RWPE2 (cell line): ENCODE measurements at places on chromosomes 4 and X.

DNA sequence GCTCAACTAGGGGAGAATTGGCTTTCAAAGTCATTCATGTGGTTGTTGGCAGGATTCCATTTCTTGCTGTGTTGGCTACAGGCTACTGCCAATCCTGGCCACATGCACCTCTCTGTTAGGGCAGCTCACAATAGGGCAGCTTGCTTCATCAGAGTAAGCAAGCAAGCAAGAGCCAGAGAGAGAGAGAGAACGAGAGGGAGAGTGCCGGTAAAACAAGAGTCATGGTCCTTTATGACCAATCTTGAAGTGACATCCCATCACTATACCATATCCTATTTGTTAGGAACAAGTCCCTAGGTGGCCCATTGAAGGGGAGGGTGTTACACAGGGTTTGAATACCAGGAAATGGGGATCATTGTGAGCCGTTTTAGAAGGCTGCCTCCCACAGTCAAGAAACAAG is 33.0 kb upstream of the TLR2 start:
- DNase-seq: no peak

DNA sequence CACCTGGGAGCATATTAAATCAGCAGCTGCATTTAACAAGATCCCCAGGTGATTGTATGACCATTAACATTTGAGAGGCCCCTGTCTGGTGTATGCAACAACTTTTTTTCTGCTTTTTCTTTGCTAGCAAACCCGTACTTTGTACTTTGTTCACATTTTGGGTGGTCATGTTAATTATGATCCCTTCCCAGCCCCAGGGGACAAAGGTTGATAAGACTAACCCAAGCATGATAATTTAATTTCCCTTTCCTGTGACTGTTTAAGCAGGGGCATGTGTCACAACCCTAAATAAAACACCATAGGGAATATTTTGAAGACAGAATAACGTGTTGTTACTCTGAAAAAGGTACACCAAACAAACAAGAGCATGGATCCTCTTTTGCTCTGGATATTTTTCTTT is 332.0 kb downstream of the PCDH18 start:
- no peak for DNase-seq

- no peak for DNase-seq
Observed at GRCh38 chrX:68199062-68199848, 234.0 kb downstream of the OPHN1 start.

- no peak for DNase-seq
Observed at GRCh38 chrX:133323431-133323830, 91.9 kb downstream of the GPC4 start.

GRCh38 chr4:176123710-176124407 is 58.2 kb downstream of the WDR17 start:
- DNase-seq: no peak

- DNase-seq: no peak
Observed at GRCh38 chr4:76896048-76896447, 1.9 kb downstream of the SOWAHB start.

GRCh38 chrX:136047969-136048368 is 62.7 kb downstream of the SLC9A6 start:
- no peak for DNase-seq

DNA sequence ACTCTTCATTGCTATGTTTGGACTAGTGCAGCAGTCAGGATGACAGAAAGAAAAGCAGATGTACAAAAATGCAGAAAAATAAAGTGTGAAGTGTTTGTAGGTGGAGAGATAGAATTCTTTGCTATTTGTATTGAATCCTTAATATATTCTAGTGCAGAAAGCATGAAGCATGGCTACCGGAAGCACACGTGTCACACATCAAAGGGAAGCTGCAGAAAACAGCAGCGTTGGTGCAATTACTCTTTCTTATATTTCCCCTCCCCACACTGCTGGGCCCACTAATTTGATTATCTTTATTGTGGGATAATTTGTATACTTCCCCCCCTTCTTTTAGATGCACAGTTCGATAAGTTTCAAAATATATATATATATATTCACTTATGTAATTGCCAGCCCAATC is 35.9 kb upstream of the TAPT1 start:
- no peak for DNase-seq

DNA sequence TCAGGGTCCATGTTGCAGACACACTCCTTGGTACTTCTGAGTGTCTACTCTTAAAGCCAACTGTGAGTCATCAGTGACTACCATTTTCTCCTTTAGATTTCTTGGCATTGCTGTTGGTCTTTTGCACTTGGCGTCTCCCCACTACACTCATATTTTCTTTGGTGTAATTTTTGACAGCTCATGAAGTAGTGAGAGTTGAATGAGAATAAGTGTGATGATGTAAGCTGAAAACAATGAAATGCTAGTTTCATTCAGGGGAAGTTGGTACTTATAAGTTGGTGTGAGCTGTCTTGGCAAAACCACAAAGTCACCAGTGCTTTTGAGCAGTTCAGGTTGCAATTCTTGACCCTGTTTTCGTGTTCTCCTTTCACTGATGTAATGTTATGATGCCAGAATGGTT is 142.9 kb upstream of the ARX start:
- no peak for DNase-seq

DNA sequence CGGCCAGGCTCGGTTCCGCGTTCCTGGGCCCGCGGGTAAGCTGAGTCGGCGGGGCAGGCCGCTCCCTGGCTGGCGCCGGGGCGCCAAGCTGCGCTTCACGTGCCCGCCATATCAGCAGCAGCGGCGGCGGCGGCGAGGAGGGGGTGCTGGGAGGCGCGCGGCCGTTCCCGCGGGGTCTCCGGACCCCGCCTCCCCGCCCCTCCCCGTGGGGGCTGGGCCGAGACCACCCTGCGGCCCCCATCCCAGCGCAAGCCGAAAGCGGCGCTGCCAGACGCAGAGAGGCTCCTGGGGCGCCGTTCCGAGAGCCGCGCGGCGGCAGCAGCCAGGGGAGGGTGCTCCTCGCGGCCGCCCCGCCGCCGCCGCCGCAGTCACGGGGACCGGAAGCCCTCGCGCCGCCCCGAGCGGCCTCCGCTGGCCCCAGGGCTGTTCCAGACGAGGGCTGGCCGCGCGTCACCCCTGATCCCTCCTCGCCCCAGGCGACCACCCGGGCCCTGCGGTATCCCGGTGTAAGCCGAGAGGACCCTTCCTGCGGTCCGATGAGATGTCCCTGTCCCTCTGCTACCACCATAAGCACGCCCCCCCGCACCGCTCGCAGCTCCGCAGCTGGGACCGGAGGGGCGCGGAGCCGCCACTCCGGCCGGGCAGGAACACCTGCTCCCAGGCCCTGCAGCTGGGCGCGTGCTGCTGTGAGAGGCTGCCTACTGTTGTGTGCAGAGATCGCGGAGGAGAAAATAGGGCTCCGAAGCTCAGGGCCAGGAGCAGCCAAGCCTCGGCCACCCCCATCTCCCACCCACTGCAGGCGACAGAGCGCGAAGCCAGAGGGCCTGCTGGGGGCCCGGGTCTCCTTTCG is 7.5 kb upstream of the BCOR start:
- DNase-seq: no peak

GRCh38 chrX:112688242-112688641 is 8.5 kb upstream of the LHFPL1 start:
- no peak for DNase-seq

- DNase-seq: no peak
Observed at GRCh38 chr4:134529629-134530028, 328.0 kb upstream of the PABPC4L start.

GRCh38 chrX:112751076-112751475 is 71.3 kb upstream of the LHFPL1 start:
- no peak for DNase-seq

GRCh38 chrX:47169726-47170515 is 23.7 kb upstream of the UBA1 start:
- no peak for DNase-seq
